ENCODE measurements at places on chromosomes 12 and 14.

DNA sequence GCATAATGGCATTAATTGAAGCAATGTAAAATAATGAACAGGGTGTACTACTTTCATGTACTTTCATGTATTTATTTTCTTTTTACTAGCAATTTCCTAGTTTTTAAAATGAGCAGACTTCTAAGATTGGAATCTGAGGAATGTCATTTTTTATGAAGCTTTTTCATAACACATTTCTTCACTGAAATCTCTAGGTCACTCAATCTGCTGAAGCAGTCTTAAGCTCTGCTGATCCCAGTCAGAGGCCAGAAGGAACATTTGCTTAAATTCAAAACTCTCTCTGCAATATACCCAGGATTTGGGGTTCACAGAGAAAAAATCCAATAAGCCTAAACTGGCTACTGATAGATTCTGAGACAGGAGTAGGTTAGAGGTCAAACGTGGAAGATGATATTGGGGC is 73.6 kb upstream of the CNTN1 start:
- DNase-seq, result no peak

DNA sequence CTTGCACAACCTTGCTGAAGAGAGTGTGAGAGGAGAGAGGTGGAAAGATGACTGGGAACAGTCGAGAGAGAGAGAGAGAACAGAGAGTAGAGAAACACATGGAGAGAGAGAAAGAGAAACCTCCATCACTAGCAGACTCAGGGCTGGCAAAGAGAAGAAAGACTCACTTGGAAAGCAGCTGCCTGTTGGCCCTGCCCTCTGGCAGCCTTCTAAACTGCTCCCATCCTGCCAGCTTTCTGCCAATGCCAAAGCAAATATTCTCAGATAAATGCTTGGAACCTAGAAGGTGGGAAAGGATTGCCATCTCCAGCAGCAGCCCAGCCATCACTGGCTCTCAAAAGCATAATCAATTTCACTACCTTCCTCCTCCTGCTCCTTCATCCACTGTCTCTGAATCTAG is 107.9 kb upstream of the WSCD2 start:
- DNase-seq, result no peak

- no peak for DNase-seq
These were observed 14.3 kb downstream of the ISCA2 start for GRCh38 chr14:74507840-74508239.

GRCh38 chr12:30098677-30099076 is 314.9 kb upstream of the TMTC1 start:
- no peak for DNase-seq

GRCh38 chr14:60707858-60708257 is 16.3 kb downstream of the SIX4 start:
- no peak for DNase-seq

DNA sequence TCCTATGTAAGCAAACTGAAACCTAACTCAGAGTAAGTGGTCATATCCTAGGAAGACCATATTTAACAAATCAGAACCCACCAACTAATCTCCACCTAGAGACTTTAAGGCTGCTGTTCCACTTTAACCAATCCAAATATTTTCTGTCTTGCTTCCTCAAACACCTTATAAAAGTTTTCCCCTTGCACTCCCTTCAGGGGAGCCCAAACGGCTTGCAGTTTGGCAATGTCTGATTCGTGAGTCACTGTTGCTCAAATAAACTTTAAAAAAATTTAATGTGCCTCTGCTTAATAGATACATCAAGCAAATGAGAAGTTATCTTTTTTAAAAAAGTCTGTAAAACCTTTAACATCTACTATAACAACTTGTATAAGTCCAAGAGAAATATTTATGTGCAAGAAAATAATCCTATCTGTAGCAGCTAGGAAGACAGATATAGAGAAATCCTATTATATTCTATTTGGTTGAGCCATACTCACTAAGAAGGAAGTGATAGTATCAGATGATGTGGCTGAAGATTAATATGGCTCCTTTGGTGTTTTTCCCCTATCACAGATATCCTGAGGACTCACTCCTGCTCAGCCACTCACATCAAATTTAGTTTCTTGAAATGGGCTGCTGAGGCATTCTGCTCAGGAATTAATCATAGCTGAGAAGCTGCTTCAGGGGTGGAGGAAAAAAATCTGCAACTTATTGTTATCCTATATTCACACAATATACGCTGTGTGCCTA is 65.1 kb upstream of the DUSP6 start:
- no peak for DNase-seq
